ENCODE measurements at places on chromosomes 3 and 15.

GRCh38 chr3:114057011-114057347 is 442 bp downstream of the QTRT2 start:
- no peak for DNase-seq
- no peaks in the 10 kb centered on the region for H3K36me3 ChIP-seq
- H3K4me1 ChIP-seq = no peaks in the 10 kb centered on the region
- H3K4me3 ChIP-seq = peak overlapping the region; percentile 70
- no peaks in the 10 kb centered on the region for H3K27me3 ChIP-seq

DNA sequence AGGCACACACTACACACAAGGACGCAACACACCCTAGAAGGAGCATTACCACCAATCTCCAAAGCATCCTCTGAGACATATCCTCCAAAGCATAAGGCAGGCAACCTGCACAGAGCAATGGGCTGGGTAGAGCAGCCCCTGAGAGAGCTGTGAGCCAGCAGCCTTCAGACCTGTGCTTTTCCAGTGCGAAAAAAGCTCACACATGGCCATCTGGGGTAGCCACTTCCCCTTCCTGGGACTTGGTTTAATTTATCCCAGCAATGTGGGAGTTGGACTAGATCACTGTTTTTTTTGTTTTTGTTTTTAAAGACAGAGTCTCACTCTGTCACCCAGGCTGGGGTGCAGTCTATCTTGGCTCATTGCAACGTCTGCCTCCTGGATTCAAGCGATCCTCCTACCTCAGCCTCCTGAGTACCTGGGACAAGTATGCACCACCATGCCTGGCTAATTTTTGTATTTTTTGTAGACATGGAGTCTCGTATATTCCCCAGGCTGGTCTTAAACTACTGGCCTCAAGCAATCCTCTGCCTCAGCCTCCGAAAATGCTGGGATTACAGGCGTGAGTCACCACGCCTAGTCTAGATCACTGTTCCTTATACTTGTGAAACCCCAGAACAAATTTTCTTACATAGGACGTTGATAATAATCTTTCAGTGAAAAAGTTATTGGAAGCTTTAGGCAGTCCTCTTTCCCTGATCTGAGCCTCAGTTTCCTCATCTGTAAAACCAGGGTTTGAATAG is 18.9 kb downstream of the PTPN23 start:
- H3K4me1 ChIP-seq = peaks cover 10% of the 10 kb centered on the region
- H3K36me3 ChIP-seq = peaks cover 8% of the 10 kb centered on the region
- no peak overlapping the region for H3K4me3 ChIP-seq

- no peak overlapping the region for H3K4me3 ChIP-seq
- H3K36me3 ChIP-seq = no peaks in the 10 kb centered on the region
- no peak overlapping the region for H3K27ac ChIP-seq
- H3K4me1 ChIP-seq = peaks cover 2% of the 10 kb centered on the region
- no peak for DNase-seq
Measured at GRCh38 chr3:56789076-56789475, 12.7 kb downstream of the ARHGEF3 start.

DNA sequence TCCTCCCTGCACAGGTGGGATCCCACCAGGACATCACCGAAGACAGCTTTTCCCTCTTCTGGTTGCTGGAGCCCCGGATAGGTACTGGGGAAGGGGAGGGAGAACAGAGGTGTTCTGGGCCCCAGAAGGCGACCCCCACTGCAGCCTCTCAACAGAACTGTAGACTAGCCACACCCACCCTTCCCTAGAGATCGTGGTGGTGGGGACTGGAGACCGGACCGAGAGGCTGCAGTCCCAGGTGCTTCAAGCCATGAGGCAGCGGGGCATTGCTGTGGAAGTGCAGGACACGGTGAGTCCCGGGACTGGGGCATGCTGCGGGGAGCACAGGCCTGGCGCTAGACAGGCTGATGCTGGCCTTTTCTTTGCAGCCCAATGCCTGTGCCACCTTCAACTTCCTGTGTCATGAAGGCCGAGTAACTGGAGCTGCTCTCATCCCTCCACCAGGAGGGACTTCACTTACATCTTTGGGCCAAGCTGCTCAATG is 809 bp downstream of the NDUFAF3 start:
- no peak for DNase-seq
- no peaks in the 10 kb centered on the region for H3K27me3 ChIP-seq
- peak overlapping the region; percentile 92 for H3K4me3 ChIP-seq
- peak overlapping the region; percentile 89 for H3K27ac ChIP-seq
- H3K36me3 ChIP-seq = peaks cover 32% of the 10 kb centered on the region

GRCh38 chr3:187804120-187804744 is 59.0 kb upstream of the BCL6 start:
- H3K4me3 ChIP-seq = no peak overlapping the region
- H3K27me3 ChIP-seq = no peaks in the 10 kb centered on the region
- H3K36me3 ChIP-seq = no peaks in the 10 kb centered on the region
- DNase-seq = no peak
- no peaks in the 10 kb centered on the region for H3K4me1 ChIP-seq
- H3K27ac ChIP-seq = no peak overlapping the region

DNA sequence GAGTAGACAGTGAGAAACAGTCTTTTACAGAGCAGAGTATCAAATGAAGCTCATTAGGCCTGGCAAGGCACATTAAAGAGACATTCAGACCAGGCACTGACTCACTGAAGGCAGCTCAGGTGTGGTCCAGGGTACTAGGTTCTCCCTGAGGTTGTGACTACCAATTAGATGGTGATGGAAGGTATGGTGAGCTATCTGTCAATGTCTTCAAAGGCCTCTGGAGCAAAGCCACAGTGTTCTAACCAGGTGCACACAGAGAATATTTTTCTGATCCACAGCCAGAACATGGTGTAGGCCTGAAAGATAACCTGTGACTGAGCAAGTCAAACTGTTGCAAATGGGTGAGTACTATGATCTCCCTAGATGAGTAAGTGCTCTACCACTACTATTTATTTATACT is 51.5 kb downstream of the EOMES start:
- H3K36me3 ChIP-seq = no peaks in the 10 kb centered on the region
- H3K4me1 ChIP-seq = peaks cover 2% of the 10 kb centered on the region
- H3K27ac ChIP-seq = no peak overlapping the region
- no peaks in the 10 kb centered on the region for H3K27me3 ChIP-seq
- no peak for DNase-seq

DNA sequence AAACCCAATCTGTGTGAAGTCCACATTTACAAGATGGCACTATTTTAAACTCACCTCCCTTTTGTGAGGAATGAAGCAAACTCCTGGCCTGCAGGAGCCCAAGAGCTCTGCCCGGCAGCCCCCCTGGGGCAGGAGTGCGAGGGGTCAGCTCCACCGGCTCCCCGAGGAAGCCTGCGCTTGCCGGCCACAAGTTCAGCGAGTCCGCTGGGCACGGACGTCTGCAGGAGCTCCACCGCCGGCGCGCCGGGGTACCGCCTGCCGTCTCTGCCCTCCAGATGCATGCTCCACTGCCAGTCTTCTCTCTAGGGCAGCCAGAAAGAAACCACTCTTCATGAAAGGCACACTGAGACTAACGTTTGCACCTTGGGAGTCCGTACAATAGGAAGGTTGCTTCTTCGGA is 17.5 kb downstream of the OCA2 start:
- H3K27me3 ChIP-seq = no peaks in the 10 kb centered on the region
- DNase-seq = no peak
- H3K4me1 ChIP-seq = no peaks in the 10 kb centered on the region
- no peaks in the 10 kb centered on the region for H3K36me3 ChIP-seq
- H3K27ac ChIP-seq = no peak overlapping the region

DNA sequence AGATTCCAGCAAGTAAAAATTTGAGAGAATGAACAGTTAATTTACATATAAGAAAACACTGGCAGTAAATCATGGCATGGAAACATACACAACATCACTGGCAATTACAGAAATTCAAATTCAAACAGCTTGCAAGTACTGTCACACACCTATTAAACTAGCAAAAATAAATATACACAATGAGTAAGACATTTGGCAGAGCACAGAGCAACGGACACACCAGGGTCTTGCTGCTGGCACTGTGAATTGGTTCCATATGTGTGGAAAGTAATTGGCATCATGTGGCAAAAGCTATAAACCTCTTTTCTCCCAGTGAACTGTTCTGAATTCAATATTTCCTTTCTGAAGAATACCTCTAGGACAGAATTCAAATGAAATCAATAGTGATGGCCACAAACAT is 78.3 kb downstream of the LRRK1 start:
- peak; percentile 47 for DNase-seq
- no peak overlapping the region for H3K27ac ChIP-seq
- no peaks in the 10 kb centered on the region for H3K27me3 ChIP-seq
- H3K4me3 ChIP-seq = no peak overlapping the region
- H3K36me3 ChIP-seq = no peaks in the 10 kb centered on the region

DNA sequence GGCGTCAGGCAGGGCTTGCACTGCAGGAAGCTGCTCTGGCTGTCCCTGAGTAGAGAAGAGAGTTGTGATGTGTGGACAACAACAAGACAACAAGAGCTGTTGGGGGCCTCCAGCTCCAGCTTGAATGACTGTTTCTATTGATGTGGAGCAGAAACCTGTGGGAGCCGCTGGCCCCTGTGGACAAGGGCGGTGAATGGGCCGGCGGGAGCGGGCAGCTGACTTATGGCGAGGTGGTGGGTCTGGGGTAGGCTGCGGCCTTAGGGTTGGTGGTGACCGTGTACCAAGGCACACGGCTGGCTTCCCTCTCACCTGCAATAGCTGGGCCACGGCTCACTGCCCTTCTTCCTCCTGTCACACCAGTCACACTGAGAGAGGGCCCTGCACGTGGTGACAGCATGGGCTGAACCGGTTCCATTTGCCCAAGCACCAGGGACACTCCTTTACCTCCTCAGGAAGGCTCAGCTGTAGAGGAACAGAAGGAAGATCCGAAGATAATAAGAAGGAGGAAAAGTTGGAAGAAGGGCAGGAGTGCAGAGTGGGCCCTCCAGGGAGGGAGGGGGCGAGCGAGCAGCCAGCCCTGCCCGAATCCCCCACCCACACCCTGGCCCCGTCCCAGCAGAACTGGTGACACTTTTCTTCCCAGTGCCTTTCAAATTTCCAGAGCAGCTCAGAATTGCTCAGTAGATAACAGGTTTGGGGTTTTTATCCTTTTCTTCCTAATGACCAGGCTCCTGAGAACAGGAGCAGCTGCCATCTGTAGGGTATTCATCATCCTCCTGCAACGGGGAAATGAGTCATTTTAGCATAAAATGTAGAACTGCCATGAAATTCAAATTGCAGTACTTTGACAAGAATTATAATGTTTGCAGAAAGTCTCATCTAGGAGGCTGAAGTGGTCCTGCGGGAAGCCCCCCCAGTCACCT is 136.9 kb downstream of the TJP1 start:
- H3K27me3 ChIP-seq = no peaks in the 10 kb centered on the region
- peaks cover 2% of the 10 kb centered on the region for H3K4me1 ChIP-seq
- DNase-seq = peak; percentile 76
- no peak overlapping the region for H3K27ac ChIP-seq

- DNase-seq = no peak
- no peak overlapping the region for H3K4me3 ChIP-seq
- no peaks in the 10 kb centered on the region for H3K27me3 ChIP-seq
- H3K4me1 ChIP-seq = no peaks in the 10 kb centered on the region
Measured at GRCh38 chr3:143266927-143267326, 147.4 kb downstream of the CHST2 start.

GRCh38 chr15:27426805-27427204 is 455.8 kb downstream of the GABRG3 start:
- H3K27me3 ChIP-seq = no peaks in the 10 kb centered on the region
- no peaks in the 10 kb centered on the region for H3K4me1 ChIP-seq
- no peak overlapping the region for H3K27ac ChIP-seq

- H3K27ac ChIP-seq = no peak overlapping the region
- no peaks in the 10 kb centered on the region for H3K4me1 ChIP-seq
- DNase-seq = no peak
- no peaks in the 10 kb centered on the region for H3K36me3 ChIP-seq
Measured at GRCh38 chr3:30145281-30145680, 461.1 kb upstream of the TGFBR2 start.

- H3K4me3 ChIP-seq = no peak overlapping the region
- no peak overlapping the region for H3K27ac ChIP-seq
- no peaks in the 10 kb centered on the region for H3K36me3 ChIP-seq
- H3K4me1 ChIP-seq = no peaks in the 10 kb centered on the region
Measured at GRCh38 chr15:69119001-69119400, 41.4 kb upstream of the GLCE start.

- peaks cover 6% of the 10 kb centered on the region for H3K27me3 ChIP-seq
- no peak overlapping the region for H3K4me3 ChIP-seq
- no peak overlapping the region for H3K27ac ChIP-seq
- no peak for DNase-seq
- no peaks in the 10 kb centered on the region for H3K4me1 ChIP-seq
- H3K36me3 ChIP-seq = no peaks in the 10 kb centered on the region
Measured at GRCh38 chr15:77852241-77853007, 219.7 kb upstream of the LINGO1 start.

DNA sequence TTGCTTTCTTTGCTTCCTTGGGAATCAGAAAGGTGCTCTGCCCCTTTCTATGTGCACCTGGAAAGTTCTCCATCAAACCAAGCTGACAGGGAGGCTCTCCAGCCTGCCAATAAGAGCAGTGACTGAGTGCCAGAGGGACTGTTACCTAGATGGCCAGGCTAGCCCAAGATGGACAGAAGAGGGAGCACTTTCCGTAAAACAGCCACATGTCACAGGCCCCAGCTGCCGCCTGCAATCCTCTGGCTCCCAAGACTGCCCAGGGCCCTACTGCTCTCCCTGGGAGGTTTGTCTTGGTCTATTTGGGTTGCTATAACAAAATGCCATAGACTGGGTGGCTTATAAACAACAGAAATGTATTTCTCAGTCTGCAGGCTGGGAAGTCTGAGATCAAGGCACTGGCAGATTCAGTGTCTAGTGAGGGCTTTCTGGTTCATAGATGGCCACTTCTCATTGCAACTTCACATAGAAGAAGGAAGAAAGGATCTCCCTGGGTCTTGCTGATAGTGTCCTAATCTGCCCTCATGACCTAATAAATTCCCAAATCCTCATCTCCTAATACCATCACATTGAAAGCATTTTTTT is 72.3 kb downstream of the TAMM41 start:
- H3K27me3 ChIP-seq = no peaks in the 10 kb centered on the region
- DNase-seq = peak; percentile 29
- peaks cover 6% of the 10 kb centered on the region for H3K4me1 ChIP-seq
- H3K36me3 ChIP-seq = no peaks in the 10 kb centered on the region
- H3K27ac ChIP-seq = no peak overlapping the region
- H3K4me3 ChIP-seq = no peak overlapping the region

GRCh38 chr3:13013151-13013561 is 60.1 kb downstream of the IQSEC1 start:
- no peak overlapping the region for H3K4me3 ChIP-seq
- no peak overlapping the region for H3K27ac ChIP-seq
- H3K4me1 ChIP-seq = no peaks in the 10 kb centered on the region
- no peaks in the 10 kb centered on the region for H3K27me3 ChIP-seq
- no peak for DNase-seq

- no peaks in the 10 kb centered on the region for H3K4me1 ChIP-seq
- no peak overlapping the region for H3K4me3 ChIP-seq
- H3K27me3 ChIP-seq = no peaks in the 10 kb centered on the region
- H3K27ac ChIP-seq = no peak overlapping the region
Measured at GRCh38 chr3:61520966-61521628, 40.3 kb upstream of the PTPRG start.

GRCh38 chr15:30921106-30921505 is 17.4 kb downstream of the FAN1 start:
- no peak overlapping the region for H3K27ac ChIP-seq
- peaks cover 8% of the 10 kb centered on the region for H3K36me3 ChIP-seq
- H3K27me3 ChIP-seq = no peaks in the 10 kb centered on the region
- H3K4me3 ChIP-seq = no peak overlapping the region
- no peak for DNase-seq

All from fibroblast of lung (primary cell).